Activated CD8-positive, alpha-beta memory T cell treated with anti-CD3 and anti-CD28 coated beads, Interleukin-2, amount 50 U/mL, for 48 hours (primary cell): ENCODE measurements at places on chromosomes 4 and X.

GRCh38 chr4:182765987-182766856, 151.0 kb downstream of the DCTD start:
- DNase-seq, result no peak

DNA sequence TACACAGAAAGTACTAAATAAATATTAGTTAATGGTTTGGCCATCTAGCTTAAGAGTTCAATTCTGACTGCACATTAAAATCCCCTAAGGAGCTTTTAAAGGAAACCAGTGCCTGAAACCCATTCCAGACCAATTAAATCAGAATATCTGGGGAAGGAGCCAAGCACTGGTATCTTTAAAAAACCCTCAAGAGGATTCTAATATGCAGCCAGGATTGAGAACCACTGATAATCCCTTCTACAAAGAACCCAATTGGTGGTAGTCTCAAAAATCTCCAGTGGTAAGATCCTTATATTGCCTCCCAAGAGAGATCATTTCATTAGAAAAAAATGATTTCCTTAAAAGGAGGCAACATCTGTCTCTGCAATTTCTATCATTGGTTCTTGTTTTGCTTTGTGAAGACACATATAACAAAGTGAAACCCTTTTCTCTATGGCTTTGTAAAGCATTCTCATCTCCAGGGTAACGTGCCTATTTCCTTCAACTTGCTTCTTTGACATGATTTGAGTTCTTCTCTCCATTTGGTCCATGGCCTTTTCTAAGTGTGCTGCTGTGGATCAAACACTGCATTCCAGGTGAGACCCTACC, 3.5 kb downstream of the GPR34 start:
- no peak for DNase-seq

GRCh38 chr4:173524218-173525117, 5.6 kb downstream of the HAND2 start:
- no peak for DNase-seq

- DNase-seq, result peak; percentile 7
These were observed 35.9 kb downstream of the HMX1 start for GRCh38 chr4:8835521-8836365.

DNA sequence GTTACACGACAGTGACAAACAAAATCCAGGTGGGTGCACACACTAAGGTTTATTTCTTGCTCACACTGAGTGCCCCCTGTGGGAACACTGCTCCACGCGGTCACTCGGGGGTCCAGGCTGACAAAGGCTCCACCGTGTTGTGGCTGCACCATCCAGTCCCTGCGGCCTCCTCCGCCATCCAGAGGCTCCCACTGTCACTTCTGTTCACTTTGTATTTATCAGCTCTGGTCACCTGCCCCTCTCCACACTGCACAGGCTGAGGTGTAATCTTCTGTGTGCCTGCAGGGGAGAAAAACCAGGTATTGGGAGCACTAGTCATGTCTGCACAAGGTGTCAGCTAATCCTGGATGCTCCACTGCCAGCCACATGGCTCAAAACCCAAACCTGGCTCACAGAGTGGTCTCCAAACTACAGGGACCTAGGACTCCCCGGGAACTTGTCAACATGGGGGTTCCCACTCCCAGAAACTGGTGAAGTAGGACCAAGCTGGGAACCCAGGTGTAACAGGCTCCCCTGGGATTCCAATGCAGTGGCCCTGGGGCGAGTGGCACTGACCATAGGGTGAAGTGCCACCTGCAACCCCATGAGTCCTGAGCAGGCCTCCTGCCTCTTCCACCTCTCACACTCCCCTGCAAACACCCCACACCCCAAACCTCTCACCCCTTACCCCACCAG, 25.5 kb downstream of the HMX1 start:
- peak; percentile 43 for DNase-seq

DNA sequence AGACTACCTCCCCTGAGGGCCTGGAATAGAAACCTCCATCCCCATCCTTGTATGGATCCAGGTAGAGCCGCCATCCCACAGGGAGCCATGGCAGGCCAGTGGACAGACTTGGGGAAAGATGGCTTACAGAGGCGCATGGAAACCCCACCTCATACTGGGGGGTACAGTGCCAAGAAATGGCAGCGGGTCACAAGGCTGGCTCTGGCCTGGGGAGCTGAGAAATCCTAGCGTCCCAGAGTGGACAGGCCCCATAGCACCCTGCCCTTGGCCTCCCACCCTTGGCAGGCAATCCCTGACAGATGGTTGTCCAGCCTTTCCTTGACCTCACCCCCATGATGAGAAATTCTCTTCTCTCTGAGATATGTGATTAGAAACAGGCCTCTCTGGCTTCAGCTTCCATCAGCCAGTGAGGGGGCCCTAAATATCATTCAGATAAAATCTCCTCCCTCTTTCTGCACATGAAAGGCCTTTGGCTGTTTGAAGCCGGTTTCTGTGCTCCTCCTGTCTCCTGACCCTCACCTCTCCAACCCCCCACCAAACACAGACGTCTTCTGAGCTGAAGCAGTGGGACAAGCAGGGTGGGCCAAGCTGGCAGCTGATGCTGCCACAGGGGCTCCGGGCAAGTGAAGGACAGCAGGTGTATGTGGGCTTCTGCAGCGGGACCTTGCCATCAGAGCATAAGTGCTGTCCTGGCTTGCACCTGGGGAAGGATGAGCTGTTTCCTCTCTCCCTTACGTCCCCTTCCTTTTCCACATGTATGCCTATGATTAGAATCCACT, 204.4 kb upstream of the MAMLD1 start:
- DNase-seq, result no peak

GRCh38 chr4:76177709-76178108, 29.5 kb upstream of the NUP54 start:
- no peak for DNase-seq

DNA sequence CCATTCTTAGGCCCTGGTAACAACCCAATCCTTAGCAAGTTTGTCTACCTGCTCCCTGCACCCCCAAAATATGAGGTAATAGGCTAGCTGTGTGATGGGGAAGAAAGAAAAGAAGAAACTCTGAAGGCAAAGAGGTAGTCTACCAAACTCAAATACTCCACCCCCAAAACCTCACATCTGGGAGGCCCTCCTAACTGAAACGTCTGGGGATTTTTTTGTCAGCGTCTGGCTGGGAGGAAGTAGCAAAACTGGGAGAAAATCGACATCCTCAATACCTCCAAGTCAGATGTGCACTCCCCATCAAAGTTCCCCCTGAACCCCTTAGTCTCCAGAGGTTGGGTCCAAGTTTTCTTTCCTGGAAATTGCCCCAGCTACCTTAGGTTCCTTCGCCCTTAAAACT, 1.0 kb downstream of the LAMP2 start:
- no peak for DNase-seq

- no peak for DNase-seq
These were observed 58.5 kb downstream of the PPA2 start for GRCh38 chr4:105415281-105415744.

DNA sequence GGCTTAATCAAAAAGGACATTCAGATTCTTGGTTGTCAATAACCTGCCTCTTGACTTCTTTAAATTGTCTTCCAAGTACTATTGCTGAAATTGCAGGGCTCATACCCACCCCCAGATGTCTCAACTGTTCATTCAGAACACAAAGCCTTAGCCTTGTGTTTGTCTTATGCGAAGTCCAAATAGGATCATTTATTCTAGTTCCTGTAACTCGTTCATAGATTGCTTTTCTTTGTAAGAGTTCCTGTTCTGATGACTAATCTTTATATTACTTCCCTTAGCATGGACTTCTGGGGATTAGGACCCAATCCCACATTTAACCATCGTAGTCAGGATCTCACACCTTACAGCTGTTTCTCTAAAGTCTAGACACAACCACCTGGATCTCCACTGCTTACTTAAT, 226.0 kb downstream of the VEGFC start:
- DNase-seq, result no peak

- no peak for DNase-seq
These were observed 189.1 kb upstream of the C1QTNF7 start for GRCh38 chr4:15238720-15239119.

DNA sequence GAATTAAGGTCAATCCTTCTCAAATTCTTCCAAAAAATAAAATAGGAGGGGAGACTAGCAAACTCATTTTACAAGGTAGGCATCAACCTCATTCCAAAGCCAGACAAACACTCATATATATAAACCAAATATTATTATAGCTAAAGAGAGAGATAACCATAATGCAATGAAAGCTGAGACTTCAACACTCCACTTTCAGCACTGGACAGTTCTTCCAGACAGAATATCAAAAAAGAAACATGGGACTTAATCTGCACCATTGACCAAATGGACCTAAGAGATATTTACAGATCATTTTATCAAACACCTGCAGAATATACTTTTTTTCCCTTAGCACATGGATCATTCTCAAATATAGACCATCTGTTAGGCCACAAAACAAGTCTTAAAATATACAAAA, 15.5 kb upstream of the EDA2R start:
- no peak for DNase-seq

DNA sequence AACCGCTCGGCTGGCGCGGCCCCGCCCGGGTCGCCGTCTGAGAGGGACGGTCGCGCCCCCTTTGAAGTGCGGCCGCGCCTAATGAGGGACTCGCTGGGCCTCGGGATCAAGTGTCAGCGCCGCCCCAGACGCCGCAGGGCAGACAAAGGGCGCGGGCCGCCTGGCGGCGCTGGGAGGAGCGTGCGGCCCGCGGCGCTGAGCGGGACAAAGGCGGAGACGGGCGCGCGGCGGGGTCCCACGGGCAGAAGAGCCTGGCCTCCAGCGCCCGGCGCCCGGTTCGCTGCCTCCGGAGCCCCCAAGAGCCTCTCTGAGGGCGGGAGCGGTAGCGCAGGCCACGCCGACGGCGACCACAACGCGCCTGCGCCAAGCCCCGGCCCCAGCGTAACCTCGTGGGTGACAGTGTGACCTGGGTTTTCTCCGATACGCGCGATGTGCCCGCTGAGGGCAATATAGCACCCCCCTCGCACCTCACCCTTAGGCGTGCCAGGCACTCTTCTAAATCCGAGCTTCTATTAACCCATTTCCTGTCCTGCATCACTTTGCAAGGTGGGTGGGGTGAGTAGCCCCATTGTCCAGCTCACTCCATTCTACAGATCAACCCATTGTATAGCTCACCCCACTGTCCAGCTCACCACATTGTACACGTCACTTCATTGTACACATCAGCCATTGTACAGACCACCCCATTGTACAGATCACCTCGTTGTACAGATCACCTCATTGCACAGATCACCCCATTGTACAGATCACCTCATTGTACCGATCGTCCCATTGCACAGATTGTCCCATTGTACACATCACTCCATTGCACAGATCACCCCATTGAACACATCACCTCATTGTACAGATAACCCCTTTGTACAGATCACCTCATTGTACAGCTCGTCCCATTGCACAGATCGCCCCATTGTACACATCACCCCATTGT, 33.7 kb upstream of the STX18 start:
- DNase-seq, result peak; percentile 81

- DNase-seq, result no peak
These were observed 385.6 kb downstream of the HNRNPD start for GRCh38 chr4:81988178-81988577.

DNA sequence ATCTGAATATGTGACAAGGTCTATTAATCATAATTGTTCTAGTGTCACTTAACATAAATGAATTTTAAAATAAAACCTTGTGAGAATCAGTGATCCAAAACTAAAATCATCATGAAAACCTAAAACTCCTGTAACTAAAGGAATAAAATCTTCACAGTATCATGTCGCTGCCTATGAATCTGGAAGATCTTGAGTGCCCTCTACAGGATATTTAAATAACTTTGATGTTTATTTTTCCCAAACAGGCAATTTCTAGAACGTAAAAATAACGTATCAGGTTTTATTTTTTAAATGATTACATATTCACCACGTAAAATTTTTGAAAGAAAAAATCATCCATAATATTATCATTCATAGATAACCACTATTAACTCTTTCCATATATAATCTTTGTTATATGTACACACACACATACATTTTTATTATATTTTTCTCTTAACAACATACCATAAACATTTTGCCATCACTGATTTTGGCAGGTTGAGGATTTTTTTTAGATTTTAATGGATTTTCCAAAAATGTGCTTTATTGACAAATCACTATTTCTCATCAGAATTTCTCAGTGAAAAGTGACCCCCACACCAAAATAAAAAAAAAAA, 79.6 kb downstream of the COMMD8 start:
- no peak for DNase-seq

DNA sequence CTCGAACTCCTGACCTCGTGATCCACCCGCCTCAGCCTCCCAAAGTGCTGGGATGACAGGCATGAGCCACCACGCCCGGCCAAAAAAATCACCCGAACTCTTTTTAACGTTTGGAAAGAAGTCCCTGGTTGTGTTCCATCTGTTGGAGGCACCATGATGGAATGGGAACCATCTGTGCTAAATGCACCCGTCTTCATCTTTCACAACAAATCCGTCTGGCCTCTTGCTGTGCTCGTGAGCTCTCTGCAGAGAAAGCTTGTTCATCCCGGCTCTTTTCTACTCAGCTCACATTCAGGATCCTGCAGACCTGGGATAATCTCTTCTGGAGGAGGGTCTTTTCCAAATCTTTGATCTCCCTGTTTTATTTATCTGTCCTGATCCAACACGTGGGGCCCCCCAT, 188.8 kb downstream of the CRLF2 start:
- no peak for DNase-seq

GRCh38 chr4:25788703-25789238, 74.0 kb downstream of the SEL1L3 start:
- no peak for DNase-seq

- DNase-seq, result no peak
These were observed 70.7 kb downstream of the ANKRD50 start for GRCh38 chr4:124641715-124642381.

GRCh38 chr4:113684534-113685091, 76.9 kb downstream of the CAMK2D start:
- DNase-seq, result no peak

DNA sequence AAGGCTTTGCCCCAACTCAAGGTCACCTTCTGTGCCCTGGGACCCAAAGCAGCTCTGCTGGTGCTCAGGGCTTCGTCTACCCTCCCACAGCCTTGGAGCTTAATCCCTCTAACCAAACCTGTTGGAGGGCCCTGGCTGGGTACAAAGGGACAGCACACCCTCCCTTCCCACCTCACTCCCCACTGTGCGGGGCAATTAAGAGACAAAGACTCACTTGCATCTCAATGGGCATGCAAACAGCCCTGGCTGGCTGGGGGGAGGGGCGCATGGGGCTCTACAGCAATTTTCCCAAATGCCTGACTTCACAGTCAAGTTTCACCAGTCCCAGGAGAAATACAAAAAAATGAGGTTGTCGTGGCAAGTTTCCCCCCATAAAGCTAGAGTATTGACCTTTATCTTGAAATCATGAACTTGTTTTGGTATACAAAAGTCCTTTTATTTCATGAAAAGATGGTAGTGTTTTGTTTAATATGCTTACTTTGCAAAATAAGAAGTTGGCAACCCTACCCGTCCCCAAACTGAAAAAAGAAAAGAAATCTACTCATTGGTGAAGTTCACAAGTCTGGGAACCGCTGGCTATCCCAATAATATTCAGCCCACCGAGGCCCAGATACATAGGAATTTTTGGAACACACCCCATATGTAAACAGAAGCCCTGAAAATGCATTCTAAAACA, 4.1 kb upstream of the CD99L2 start:
- DNase-seq, result no peak
